Endothelial cell (in vitro differentiated cells): ENCODE measurements at places on chromosomes 3 and 15. TPM values are rescaled to one million over a fixed set of nuclear protein-coding genes. Genes with fewer than 3 reads are reported as not detected.

GRCh38 chr3:158098309-158098639 is 7.9 kb downstream of the SHOX2 start:
- H3K27ac ChIP-seq, result no peak overlapping the region
- H3K36me3 ChIP-seq, result no peaks in the 10 kb centered on the region
- H3K4me1 ChIP-seq, result peaks cover 13% of the 10 kb centered on the region
- DNase-seq, result no peak
- H3K27me3 ChIP-seq, result peaks cover 17% of the 10 kb centered on the region

DNA sequence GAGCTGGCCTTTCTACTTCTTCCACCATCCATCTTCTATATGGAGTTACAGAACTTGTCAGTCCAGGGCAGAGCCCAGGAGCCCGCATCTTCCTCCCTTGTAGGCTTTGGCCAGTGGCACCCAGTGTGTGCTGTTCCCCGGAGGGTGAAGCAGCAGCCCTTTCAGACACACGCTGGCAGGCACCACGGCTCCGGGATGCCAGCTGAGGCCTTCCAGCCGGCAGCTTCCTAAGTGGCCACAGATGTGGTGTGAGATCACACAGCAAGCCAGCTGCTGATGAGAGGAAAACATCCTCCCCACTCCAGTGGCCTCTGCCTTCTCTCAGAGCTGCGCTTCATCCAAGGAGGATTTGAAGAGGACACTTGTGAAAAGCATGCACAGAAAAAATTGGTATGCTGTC is 24.1 kb downstream of the CRABP1 start:
- peaks cover 5% of the 10 kb centered on the region for H3K27me3 ChIP-seq
- no peak overlapping the region for H3K4me3 ChIP-seq
- H3K27ac ChIP-seq, result no peak overlapping the region

DNA sequence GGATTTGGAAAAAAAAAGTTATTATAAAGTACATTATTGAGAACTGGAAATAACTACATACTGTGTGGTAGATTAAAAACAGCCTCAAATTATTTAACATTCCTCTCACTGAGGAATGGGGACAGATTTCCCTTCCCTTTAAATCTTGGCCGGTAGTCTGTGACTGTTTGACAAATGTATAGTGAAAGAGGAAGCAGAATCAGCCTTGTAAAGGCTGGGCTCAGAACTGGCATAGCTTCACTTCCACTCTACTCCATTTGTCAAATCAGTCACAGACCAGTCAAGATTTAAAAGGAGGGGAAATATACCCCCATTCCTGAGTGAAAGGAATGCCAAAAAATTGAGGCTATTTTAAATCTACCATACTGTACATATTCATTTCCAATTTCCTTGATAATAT is 18.2 kb upstream of the B4GALT4 start:
- no peak overlapping the region for H3K4me3 ChIP-seq
- H3K4me1 ChIP-seq, result peaks cover 5% of the 10 kb centered on the region
- H3K27me3 ChIP-seq, result peaks cover under 1% of the 10 kb centered on the region
- DNase-seq, result no peak
- no peak overlapping the region for H3K27ac ChIP-seq
- no peaks in the 10 kb centered on the region for H3K36me3 ChIP-seq

- no peak overlapping the region for H3K27ac ChIP-seq
- peaks cover 20% of the 10 kb centered on the region for H3K4me1 ChIP-seq
- no peaks in the 10 kb centered on the region for H3K36me3 ChIP-seq
- peaks cover 1% of the 10 kb centered on the region for H3K27me3 ChIP-seq
Observed at GRCh38 chr3:31230425-31231223, 302.1 kb upstream of the STT3B start.

GRCh38 chr15:28961391-28961790 is 75.6 kb downstream of the APBA2 start:
- no peak overlapping the region for H3K4me3 ChIP-seq
- no peak overlapping the region for H3K27ac ChIP-seq
- peaks cover 3% of the 10 kb centered on the region for H3K36me3 ChIP-seq
- no peak for DNase-seq
- H3K4me1 ChIP-seq, result no peaks in the 10 kb centered on the region
- H3K27me3 ChIP-seq, result peaks cover 4% of the 10 kb centered on the region

DNA sequence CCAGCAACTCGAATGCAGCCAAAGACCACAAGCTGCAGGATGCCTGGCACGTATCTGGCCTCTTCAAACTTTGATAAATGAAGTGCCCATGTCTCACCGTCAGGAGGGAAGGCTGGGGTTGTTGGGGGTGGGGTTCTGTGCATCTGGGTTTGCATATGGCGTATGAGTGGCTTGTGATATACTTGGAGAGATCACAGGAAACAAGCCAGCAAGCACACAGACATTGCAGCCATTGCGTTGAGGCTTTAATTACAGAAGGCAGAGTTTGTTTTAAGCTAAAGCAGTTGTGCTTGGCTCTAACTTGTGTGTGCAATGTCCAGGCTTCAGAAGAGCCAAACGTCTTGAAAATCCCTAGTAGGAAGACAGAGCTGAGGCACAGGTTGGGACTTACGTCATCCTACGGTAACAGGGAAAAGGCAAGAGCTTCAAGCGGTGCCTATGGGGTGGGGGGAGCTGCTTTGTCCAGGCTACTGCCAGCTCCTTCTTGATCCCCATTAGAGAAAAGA is 109.2 kb downstream of the ASB7 start:
- H3K4me1 ChIP-seq, result peaks cover 7% of the 10 kb centered on the region
- no peak overlapping the region for H3K4me3 ChIP-seq
- DNase-seq, result no peak
- H3K36me3 ChIP-seq, result peaks cover 20% of the 10 kb centered on the region
- H3K27ac ChIP-seq, result no peak overlapping the region
- H3K27me3 ChIP-seq, result peaks cover 13% of the 10 kb centered on the region

GRCh38 chr3:100548053-100548452 is 55.6 kb downstream of the TMEM45A start:
- no peak overlapping the region for H3K27ac ChIP-seq
- H3K4me3 ChIP-seq, result no peak overlapping the region
- no peak for DNase-seq
- H3K27me3 ChIP-seq, result no peaks in the 10 kb centered on the region
- no peaks in the 10 kb centered on the region for H3K4me1 ChIP-seq

The SERINC4 gene
- not detected for total RNA-seq

DNA sequence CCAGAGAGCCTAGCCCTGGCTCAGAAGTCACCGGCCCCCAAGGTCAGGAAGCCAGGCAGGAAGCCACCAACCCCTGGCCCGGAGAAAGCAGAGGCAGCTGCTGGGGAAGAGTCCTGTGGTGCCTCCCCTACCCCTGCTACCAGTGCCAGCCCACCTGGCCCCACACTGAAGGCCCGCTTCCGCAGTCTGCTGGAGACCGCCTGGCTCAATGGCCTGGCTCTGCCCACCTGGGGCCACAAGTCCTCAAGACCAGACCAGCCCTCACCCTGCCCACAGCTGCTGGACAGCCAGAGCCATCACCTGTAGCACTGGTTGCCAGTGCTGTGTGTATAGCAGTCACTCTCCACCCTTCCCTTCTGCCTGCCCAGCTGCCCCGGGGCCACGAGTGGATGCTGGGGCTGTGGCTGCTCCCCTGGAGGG is 9.1 kb downstream of the C15orf39 start:
- peaks cover 30% of the 10 kb centered on the region for H3K36me3 ChIP-seq
- H3K4me1 ChIP-seq, result peaks cover 47% of the 10 kb centered on the region
- peak overlapping the region; percentile 31 for H3K4me3 ChIP-seq
- H3K27me3 ChIP-seq, result peaks cover 17% of the 10 kb centered on the region
- no peak overlapping the region for H3K27ac ChIP-seq

DNA sequence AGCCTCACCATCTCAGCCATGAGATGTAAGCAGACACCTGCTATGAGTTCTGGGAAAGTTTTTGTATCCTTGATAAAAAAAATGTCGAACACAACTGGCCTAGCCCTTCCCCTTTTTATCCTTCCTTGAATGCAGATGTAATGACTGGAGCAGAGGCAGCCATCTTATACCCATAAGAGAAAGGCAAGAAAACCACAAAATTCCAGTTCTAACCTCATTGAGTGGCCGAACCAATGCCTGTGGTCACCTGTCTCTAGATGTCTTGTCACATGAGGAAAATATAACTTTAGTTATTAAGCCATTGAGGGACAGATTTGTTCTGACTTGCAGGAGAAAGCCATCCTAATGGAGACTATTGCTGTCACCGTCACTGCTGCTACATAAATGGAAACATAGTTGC is 80.4 kb upstream of the SLC6A6 start:
- H3K36me3 ChIP-seq, result no peaks in the 10 kb centered on the region
- peaks cover 4% of the 10 kb centered on the region for H3K27me3 ChIP-seq
- H3K4me3 ChIP-seq, result no peak overlapping the region
- no peak for DNase-seq

- H3K27me3 ChIP-seq, result peaks cover 5% of the 10 kb centered on the region
- DNase-seq, result no peak
- no peak overlapping the region for H3K27ac ChIP-seq
- peaks cover 3% of the 10 kb centered on the region for H3K4me1 ChIP-seq
- H3K36me3 ChIP-seq, result no peaks in the 10 kb centered on the region
Observed at GRCh38 chr15:69823223-69823907, 274.4 kb downstream of the TLE3 start.

The GP9 gene
- 1.5 TPM for total RNA-seq

GRCh38 chr3:122661633-122662032 is 19.0 kb upstream of the PARP14 start:
- H3K27me3 ChIP-seq, result peaks cover 5% of the 10 kb centered on the region
- H3K36me3 ChIP-seq, result no peaks in the 10 kb centered on the region
- no peak for DNase-seq
- no peaks in the 10 kb centered on the region for H3K4me1 ChIP-seq

DNA sequence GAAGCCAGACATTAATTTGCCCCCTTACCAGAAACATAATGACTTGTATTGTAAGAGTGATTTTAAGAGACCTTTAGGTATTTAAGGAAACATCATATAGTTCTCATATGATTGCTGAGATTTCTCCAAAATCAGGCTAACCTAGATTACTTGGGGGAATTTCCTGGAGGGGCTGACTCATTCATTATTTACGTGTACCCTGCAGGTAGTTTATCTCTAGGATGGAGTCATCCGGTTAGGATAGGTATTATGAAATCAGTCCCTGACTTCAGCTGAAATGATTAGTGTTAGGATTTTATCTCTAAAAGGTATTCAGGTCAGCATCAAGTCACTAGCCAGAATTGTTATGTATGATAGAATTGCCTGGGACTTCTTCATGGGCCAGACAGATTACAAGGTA is 97.5 kb downstream of the TCF12 start:
- no peak for DNase-seq
- no peaks in the 10 kb centered on the region for H3K27me3 ChIP-seq
- peaks cover under 1% of the 10 kb centered on the region for H3K36me3 ChIP-seq
- H3K27ac ChIP-seq, result no peak overlapping the region

The CLRN1 gene
- not detected for total RNA-seq

- no peaks in the 10 kb centered on the region for H3K4me1 ChIP-seq
- H3K27me3 ChIP-seq, result peaks cover 2% of the 10 kb centered on the region
- H3K4me3 ChIP-seq, result no peak overlapping the region
- H3K27ac ChIP-seq, result no peak overlapping the region
- no peak for DNase-seq
Observed at GRCh38 chr15:43199945-43200488, 14.8 kb downstream of the CCNDBP1 start.

DNA sequence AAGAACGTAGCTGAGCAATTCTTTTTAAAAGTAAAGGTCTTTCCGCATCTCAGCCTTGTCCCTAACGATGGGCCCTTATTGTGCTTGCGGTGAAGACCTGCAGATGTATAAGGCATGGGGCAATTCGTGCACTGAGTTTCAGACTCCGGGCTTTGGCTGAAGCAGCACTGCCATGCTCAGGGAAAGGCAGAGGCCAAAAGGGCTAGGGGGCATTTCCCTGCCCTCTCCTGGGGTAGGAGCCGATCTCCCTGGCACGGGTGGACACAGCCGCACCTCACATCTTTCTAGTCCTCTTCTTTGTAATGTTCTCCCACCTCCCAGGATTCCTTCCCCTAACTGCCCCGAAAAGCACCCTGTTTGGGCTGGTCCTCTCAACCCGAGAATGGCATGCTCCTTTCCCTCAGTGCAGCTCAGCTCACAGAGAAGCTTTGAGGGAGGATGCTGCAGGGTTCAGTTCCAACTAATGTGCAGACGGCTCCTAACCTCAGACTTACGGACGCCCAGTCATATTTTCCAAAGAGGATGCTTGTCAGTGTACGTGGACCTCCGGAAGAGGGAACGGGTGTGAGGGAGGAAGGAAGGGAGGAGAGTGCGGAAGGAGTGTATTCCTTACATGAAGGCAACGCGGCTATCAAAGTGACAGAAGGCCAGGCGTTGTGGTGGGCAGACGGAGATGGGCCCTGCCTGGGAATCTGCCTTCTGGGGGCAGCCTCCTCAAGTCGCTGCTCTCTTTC is 61.2 kb downstream of the SYNM start:
- peaks cover 3% of the 10 kb centered on the region for H3K4me1 ChIP-seq
- peaks cover 12% of the 10 kb centered on the region for H3K27me3 ChIP-seq
- peaks cover 29% of the 10 kb centered on the region for H3K36me3 ChIP-seq
- DNase-seq, result no peak

DNA sequence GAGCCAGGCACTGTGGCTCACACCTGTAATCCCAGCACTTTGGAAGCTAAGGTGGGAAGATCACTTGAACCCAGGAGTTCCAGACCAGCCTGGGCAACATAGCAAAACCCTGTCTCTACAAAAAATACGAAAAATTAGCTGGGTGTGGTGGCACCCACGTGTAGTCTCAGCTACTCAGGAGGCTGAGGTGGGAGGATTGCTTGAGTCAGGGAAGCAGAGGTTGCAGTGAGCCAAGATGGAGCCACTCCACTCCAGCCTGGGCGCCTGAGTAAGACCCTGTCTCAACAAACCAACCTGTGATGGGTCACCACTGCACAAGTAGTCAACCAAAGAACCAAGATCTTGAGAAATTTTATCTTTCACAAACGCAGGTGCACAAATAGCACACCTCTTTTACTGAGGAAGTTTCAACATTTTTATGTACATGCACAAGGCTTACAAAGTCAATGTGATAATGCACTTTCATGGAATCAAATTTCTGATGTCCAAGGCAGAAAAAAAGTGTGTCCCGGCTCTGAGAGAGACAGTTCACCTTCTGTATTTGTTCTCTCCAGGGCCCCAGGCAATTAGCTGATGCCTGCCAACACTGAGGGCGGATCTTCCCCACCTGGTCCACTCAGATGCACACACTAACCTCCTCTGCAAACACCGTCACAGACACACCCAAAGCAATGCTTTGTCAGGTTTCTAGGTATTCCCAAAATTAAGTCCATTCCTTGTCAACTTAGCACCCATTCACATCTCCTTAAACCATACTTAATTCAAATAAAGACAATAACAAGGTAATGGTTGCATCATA is 12.4 kb downstream of the ACAA1 start:
- H3K36me3 ChIP-seq, result peaks cover 40% of the 10 kb centered on the region
- no peak overlapping the region for H3K27ac ChIP-seq
- H3K27me3 ChIP-seq, result peaks cover 4% of the 10 kb centered on the region
- no peaks in the 10 kb centered on the region for H3K4me1 ChIP-seq
- no peak for DNase-seq
- H3K4me3 ChIP-seq, result no peak overlapping the region

- H3K4me1 ChIP-seq, result no peaks in the 10 kb centered on the region
- no peak overlapping the region for H3K4me3 ChIP-seq
- no peak for DNase-seq
- H3K27me3 ChIP-seq, result no peaks in the 10 kb centered on the region
- no peak overlapping the region for H3K27ac ChIP-seq
Observed at GRCh38 chr15:44163370-44163769, 31.7 kb downstream of the FRMD5 start.

The INKA1 gene
- total RNA-seq, result 57.6 TPM
